ENCODE measurements at places on chromosomes 5 and 9.

- DNase-seq = no peak
These were observed 20.9 kb upstream of the ZBTB43 start for GRCh38 chr9:126783949-126784348.

DNA sequence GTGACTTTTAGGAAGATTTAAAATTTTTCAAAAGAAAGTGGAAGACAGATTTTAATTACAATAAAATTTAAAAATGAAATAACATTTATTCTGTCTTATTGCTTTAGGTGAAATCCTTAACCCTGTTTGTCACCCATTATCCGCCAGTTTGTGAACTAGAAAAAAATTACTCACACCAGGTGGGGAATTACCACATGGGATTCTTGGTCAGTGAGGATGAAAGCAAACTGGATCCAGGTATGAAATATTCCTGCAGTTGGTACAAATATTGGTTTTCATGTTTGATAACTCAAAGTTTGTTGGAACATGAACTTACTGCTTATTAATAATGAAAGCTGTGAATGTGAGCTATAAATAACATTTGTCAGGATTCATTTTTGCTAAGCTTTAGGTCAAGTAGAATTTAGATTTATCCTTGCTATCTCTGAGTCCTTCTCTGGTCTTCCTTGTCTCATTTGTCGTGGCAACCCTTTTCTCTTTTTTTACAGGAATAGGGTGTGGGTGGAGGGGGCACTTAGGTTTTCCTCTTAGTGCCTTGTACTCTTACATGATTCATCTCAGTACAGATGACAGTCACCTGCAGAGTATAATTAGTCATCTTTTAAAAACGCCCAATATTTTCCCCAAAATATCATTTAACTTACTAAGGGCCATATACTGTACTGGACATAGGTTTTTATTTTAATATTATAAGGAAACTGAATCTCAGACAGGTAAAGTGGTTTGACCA lies 95.3 kb upstream of the RASGRF2 start:
- DNase-seq = no peak

DNA sequence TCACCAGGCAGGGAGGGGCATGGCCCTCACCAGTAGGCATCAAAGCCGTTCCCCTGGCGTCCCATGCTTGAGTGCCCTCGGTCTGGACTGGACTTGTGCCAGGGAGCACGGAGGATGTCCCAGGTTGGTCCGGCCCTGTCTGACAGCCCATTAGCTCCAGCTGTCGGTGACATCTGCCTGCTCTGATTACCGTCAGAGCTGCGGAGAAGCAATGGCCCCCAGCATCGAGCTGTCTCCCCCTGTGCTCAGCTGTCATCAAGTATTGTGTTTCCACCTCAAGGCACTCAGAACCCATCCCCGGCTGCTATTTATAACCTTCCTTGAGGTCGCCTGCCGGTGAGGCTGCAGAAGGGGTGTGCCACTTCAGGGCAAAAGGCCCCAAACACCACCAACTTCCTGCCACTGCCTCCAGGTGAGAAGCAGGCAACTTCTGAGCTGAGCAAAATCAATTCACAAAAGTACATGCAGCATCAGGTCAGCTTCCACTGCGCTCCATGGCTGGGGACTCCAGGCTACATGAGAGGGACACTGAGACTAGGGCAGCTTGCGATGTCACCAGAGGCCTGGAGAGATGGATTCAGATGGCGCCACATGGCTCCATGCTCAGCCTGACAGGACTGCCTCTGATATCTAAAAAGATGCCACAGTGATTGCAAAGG lies 142.7 kb downstream of the C5orf15 start:
- DNase-seq = no peak

- DNase-seq = no peak
These were observed 5.0 kb upstream of the PPP2R2B start for GRCh38 chr5:146883511-146883910.

GRCh38 chr5:81728301-81728700 lies 22.6 kb downstream of the SSBP2 start:
- no peak for DNase-seq

DNA sequence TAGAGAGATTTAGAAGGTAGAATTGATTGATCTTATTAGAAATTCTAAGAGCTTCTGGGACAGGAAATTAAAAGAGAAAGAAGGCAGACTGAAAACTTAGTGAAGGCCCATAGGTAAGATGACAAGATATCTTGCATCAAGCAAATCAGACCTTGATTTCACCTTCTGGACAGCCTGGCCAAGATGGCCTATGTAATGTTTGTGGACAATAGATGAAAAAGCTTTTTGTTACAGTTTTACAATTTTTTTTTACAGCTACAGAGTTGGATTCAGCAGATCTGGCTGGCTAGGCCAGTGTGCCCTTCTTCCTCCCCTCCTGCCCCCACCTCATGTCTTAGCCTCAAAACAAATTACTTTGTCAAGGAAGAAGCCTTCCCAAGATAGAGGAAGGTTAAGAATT lies 21.6 kb upstream of the HEMGN start:
- DNase-seq = no peak

- no peak for DNase-seq
These were observed 910.4 kb downstream of the DNAH5 start for GRCh38 chr5:13034061-13034460.

DNA sequence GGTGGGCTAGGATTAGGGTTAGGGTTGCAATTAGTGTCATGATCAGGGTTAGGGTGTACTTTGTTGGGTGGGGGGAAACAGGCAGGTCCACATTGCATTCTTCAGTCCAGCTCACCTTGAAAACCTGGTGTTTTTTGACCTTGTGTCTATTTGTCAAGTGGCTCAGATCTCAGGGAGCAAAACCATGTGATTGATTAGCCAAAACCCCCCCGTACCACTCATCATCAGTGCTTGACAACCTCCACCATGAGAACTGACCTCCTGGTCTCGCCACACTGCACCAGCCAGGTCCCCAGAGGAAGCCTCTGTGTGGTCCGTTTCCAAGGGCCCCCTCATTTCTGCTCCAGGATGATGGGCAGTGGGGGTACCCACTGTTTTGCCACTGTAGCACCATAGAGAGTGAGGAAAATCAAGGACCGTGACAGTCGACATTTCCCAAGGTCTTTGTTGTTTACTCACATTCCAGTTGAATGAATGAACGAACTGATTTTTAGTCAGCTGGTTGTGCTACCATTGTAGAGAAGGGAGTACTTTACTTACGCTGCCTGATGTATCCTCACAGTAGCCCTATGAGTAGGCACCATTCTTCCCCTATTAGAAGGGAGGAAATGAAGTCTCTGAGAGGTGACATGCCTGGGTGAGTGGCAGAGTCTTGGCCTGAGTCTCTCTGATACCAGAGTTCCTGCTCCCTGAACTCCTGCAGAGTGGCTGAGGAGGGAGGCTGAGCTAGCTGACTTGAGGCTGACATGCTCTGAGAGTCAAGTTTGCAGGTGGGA lies 84.8 kb downstream of the RAD23B start:
- no peak for DNase-seq

- DNase-seq = no peak
These were observed 192.4 kb downstream of the SEMA6A start for GRCh38 chr5:116382032-116382873.

DNA sequence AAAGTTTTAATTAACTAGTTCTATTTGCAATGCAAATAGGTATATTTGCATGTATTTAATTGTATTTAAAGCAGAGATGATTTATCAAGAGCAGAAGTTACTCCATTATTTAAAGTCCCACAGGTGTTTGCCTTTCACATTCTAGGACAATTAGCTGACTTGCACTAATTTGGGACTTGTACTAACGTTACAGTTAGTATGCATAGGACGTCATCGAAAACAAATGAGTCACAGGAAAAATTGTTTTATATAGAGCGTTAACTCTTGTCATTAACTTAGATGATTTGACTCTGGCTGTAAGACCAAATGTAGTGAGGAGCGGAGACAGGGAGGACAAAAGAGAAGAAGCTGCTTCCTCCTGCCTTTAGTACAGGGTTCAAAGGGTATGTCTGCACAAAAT lies 126.1 kb upstream of the IFNE start:
- DNase-seq = no peak

GRCh38 chr5:100900142-100900795 lies 2.8 kb downstream of the ST8SIA4 start:
- DNase-seq = no peak

- no peak for DNase-seq
These were observed 17.6 kb downstream of the TSTD2 start for GRCh38 chr9:97615439-97616072.

- no peak for DNase-seq
These were observed 22.1 kb downstream of the MRPL36 start for GRCh38 chr5:1777281-1778137.

DNA sequence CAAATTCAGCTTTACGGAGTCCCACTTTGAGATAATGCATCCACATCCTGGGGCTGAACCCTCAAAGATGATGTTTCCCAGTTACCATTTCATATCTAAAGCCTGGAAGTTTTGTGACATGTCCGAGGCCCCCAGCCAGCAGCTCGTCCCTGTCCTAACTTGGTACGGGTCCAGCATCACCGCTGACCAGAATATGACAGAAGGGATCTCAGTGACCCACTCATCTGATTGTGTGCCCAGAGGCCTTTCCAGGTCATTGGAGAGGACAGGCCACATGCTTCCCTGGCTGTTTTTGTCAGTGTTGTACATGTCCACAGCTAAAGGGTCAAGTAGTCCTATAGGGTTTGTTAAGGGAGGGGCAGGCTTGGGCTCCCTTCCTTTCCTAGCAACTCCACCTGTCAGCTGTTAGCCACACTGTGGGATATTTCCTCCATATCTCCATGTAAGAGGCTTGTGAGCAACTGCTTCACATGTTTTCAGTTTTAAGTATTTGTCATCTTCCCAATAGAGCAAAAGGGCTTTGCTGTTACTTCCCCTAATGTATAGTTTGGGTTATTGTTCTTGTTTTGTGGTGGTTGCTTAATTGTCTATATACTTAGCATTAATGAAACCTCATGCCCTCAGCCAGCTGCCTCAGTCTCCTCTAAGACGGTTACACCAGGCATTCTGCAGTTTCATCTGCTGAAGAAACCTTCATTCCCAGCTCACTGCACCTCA lies 33.4 kb downstream of the SECISBP2 start:
- DNase-seq = no peak

DNA sequence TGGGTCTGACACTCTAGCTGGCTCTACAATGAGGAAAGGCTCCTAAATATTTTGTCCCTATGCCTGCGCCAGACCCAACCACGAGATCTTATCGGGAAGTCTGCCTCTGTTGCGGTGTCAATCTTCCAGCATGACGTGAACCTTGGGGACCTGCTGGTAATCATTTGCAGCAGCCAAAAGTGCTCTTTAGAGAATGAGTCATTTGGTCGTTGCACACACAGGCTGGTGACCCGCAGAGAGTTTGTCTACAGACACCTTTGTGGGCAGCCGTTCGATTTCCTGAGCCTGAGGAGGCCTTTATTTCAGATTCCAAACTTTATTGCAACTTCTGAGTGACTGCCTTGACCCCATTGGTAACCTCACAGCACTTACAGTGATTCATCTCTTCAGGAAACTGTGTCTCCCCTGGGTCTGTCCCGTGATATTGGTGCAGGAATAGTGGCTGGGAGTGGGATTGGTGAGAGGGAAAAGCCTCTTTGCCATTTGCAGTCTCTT lies 326.1 kb downstream of the NSG2 start:
- DNase-seq = no peak

DNA sequence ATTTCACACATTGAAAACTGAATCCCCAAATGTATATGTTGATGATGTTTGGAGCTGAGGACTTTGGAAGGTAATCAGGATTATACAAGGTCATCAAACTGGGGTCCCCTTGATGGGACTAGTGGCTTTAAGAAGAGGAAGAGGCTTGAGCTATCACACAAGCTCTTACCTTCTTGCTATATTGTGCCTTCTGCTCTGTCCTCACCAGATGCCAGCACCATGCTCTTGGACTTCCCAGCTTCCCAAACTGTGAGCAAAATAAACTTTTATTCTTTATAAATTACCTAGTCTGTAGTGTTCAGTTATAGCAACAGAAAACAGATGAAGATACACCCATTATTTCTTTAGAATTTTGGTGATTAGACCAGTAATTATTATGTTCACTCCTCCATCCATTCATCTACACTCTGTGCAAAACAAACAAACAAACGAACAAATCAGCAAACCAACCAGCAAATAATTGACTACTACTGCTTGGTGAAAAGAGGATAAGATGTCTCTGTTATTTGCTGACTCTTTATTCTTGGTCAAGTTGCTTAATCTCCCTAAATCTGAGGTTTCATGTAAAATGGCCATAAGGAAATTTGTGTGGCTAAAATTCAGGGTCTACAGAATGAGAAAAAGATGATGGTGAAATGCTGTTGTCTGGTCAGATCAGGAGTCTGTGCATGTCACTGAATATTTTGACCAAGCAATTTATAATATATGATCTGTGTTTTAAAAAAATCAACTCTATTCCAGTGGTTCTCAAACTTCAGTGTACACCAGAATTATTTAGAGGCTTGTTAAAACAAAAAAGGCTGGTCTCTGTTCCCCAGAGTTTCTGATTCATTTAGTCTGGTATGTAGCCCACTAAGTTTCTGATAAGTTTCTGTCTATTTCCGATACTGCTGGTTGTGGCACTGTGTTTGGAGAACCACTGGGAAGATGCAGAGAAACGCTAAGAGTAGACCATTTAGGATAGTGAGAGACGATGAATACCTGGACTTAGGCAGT lies 854.1 kb downstream of the MAT2B start:
- no peak for DNase-seq

- DNase-seq = no peak
These were observed 628.3 kb downstream of the DNAH5 start for GRCh38 chr5:13316176-13316575.

DNA sequence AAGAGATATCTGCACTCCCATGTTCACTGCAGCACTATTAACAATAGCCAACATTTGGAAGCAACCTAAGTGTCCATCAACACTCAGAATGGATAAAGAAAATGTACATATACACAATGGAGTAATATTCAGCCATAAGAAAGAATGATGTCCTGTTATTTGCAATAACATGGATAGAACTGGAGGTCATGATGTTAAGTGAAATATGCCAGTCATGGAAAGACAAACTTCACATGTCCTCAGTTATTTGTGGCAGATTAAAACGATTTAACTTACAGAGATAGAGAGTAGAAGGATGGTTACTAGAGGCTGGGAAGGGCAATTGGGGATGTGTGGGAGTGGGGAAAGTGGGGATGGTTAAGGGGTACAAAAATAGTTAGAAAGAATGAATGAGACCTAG lies 110.3 kb upstream of the PCSK5 start:
- no peak for DNase-seq

GRCh38 chr9:108845947-108846346 lies 9.8 kb downstream of the ACTL7B start:
- DNase-seq = no peak

DNA sequence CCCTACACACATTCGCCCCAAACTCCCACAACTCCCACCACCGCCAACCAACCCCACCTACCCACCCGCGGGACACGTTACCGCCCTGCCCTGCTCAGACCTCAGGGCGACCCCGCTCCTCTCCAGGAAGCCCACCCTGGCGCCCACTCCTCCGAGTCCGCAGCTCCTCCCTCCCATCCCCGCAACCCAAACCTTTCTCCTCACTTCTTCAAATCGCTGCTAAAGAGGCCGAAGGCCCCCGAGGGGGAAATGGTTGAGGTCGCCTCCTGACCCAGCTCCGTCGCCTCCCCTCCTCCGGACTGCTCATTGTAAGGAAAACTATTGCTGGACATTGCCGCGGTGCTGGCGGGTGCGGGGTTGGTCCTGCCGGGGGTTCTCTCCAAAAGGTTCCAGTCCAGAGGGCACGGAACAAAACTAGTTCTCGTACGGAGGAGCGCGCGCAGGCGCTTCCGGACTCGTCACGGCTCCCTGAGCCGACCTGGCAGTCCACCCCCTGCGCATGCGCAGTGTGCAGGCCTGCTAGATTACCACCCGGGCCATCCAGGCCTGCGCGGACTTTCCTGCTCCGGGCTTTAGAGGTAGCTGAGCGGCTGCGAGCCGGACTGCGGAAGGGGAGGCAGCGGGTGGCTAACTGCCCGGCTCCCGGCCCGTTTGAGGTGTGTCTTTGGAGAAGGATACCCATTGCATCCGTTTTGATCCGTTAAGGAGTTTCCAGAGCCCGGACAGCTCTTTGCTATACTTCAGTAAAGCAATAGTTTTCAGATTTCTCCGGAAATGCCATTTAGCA lies at the start of gene AP3B1:
Gene AP3B1 (minus strand): TSS at position 451 of the 787 bp plus-strand sequence. CDS start 119 bp downstream, at position 332.
- DNase-seq = peak; percentile 96
